Urinary bladder (tissue), 4 donors: ENCODE measurements at places on chromosomes 5 and 9. TPM values are rescaled to one million over a fixed set of nuclear protein-coding genes. Genes with fewer than 3 reads are reported as not detected.

The SOHLH1 gene
- not detected for total RNA-seq

The RORB gene
- total RNA-seq, result 0.74 TPM

- DNase-seq, result no peak
Measured at GRCh38 chr5:169162407-169162806, 138.5 kb downstream of the SLIT3 start.

The ARHGEF39 gene
- total RNA-seq, result 4.7 TPM

The SLC27A4 gene
- 8.1 TPM for total RNA-seq

DNA sequence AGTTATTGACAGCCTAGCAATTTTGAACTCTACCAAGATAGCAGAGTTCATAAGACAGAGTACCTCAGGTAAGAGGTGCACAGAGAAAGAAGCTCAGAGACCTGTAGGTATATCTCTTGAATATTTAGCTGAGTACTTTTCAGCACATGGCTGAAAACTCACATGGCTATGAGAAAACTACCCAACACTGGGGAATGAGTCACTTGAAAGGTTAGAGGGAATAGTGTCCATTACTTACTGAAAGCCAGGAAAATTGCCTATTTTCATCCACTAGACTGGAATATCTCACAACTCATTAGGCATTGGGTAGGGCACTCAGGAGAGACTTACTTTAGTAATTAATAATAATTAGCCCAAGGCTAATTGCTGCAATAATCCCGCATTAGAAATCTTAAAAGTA lies 8.3 kb downstream of the TSLP start:
- DNase-seq, result no peak

The TJP2 gene
- total RNA-seq, result 72.1 TPM

The RACK1 gene
- 2,993 TPM for total RNA-seq

DNA sequence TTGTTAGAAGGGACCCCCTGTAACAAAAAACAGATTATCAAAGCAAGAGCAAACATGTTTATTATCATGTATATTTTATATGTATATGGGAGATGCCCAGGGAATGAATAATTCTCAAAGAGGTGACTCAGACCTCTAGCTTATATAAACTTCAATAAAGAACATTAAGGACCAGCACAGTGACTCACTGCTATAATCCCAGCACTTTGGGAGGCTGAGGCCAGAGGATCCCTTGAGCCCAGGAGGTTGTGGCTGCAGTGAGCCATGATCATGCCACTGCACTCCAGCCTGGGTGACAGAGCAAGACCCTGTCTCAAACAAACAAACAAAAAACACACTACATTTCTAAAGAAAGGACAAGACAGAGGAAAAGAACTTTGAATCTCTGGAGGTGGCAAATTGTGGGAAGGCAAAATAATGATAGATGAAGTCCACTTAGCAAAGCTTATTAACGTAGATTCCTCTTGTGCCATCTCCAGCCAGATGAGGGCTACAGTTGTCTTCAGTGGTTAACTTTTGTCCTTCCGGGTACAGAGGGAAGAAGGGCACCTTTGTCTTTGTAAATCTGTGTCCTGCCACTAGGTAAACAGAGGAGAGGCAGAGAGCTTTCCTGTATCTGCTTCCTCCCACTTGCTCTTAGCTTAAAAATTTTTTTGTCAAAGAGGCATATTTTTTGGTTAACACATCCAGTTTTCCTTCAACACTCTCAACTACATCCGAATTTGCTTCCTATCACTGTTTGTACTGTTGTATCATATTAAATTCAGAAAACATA lies 7.5 kb upstream of the RFK start:
- DNase-seq, result no peak

- no peak for DNase-seq
Measured at GRCh38 chr5:53694520-53695022, 134.1 kb downstream of the NDUFS4 start.

- no peak for DNase-seq
Measured at GRCh38 chr9:72038408-72038807, 22.0 kb downstream of the C9orf57 start.

GRCh38 chr5:34691326-34691725 lies 35.2 kb downstream of the RAI14 start:
- no peak for DNase-seq

The CCDC183 gene
- total RNA-seq, result 1.5 TPM

- no peak for DNase-seq
Measured at GRCh38 chr5:33227746-33228145, 213.0 kb upstream of the TARS1 start.

The FAM78A gene
- 3.1 TPM for total RNA-seq

GRCh38 chr5:119420169-119420568 lies 32.1 kb upstream of the HSD17B4 start:
- no peak for DNase-seq

The C5orf58 gene
- not detected for total RNA-seq

The TXNDC8 gene
- total RNA-seq, result not detected

The SLCO6A1 gene
- not detected for total RNA-seq

The CNTLN gene
- 49.3 TPM for total RNA-seq

The ANKRD20A1 gene
- 1.6 TPM for total RNA-seq

DNA sequence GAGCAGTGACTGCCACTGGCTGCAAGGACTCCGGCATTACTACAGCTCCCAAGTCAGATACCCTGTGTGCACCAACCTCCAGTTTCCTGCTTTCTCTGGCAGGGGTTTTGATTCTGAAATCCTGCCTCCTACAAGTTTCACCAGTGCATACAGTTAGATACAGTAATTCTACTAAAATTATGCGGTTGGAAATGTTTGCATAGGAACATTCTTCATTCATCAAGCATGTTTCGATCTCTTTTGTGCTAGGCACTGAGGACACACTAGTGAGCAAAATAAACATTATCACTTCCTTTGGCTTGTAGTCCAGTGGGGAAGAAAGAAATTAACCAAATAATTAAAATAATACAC lies 152.2 kb downstream of the TMEM167A start:
- no peak for DNase-seq

DNA sequence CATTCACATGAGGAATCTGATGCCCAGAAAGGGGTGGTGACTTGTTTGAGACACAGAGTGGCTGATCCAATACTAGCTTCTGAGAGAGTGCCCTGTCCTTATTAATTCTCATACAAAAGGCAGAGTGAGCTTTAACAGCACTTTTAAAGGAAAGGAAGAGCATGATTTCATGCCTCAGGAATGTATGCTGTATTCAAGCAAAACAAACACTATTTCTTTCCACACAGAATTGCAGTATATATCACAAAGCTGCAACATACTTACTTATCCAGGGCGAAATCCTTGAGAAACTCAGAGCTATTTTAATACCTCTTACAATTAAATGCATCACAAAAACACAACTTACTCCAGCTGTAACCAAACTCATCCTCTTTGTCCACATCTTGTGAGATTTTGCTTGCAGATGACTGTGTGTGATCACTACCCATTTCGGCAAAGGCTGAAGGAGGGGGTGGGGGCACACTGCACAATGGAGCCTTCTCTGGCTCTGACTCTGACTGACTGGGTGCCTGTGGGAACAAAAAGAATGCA lies 139.8 kb downstream of the MPDZ start:
- DNase-seq, result peak; percentile 76

- no peak for DNase-seq
Measured at GRCh38 chr5:33688526-33688925, 203.3 kb downstream of the ADAMTS12 start.

DNA sequence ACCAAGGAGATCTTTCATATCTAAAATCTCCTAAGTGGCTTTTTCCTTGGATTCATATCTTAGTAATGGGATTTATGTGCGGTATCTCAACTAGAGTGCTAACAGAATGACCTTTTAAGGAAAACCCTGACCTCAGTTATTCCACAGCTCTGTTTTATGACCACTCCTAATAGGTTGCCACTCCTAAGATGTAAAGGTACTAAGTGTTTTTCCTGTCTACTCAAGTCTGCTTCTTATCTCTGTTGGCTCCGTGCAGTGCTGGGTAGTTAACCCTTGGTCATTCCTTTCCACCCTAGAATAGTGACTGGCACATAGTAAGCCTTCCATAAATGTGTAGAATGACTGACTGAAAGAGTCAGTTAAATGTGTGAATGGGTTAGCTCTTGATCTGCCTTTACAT lies 161.4 kb downstream of the DOCK2 start:
- no peak for DNase-seq

GRCh38 chr9:109086221-109086620 lies 33.5 kb downstream of the TMEM245 start:
- no peak for DNase-seq

- peak; percentile 39 for DNase-seq
Measured at GRCh38 chr9:132507670-132508469, 74.5 kb upstream of the BARHL1 start.

DNA sequence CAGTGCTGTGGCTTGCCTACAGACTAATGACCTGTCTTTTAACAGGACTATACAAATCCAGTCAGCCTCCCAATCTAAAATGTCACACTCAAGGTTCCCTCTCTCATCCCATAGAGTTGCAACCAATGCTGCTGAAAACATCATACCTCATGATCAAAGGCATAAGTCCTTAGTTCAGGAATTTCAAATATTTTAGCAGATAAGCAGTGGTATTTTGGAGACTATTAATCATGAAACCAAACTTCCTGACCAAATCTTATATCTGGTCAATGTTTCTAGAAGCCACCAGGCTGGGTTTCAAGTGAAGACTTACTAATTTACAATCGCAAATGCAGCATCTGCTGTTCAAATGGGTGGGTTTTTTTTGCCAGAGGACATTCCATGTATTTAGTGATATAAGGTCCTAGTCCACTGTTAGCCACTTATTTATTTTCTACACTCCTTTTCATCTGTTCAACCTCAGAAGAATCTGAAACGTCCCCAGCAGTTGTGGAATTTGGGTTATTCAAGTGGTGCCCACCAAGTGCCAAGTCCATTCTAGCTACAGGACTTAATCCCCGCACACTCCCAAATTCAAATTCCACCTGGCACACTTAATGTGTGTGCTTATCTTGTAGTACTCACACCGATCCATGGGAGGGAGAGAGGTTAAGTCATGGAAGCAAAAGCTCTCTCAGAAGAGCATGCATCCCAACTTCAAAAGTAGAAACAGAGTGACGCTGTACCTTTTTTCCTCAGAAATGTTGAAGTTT lies 5.8 kb downstream of the TAS2R1 start:
- no peak for DNase-seq

The SETD9 gene
- total RNA-seq, result 4.8 TPM

The OR1J2 gene
- total RNA-seq, result not detected

DNA sequence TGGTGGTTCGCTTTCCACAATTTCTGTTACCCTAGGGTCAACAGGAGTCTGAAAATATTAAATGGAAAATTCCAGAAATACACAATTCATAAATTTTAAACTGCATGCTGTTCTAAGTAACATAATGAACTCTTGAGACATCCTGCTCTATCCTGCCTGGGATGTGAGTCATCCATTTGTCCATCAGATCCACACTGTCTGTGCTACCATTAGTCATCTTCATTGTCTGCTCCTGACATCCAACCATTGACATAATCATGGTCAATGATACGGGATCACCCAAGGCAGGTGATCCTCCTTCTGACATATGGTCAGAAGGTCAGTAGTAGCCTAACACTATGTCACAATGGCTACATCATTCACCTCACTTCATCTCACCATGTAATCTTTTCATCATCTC lies 276.7 kb upstream of the KIF2A start:
- no peak for DNase-seq

GRCh38 chr5:125413496-125414274 lies 667.2 kb upstream of the ZNF608 start:
- no peak for DNase-seq

DNA sequence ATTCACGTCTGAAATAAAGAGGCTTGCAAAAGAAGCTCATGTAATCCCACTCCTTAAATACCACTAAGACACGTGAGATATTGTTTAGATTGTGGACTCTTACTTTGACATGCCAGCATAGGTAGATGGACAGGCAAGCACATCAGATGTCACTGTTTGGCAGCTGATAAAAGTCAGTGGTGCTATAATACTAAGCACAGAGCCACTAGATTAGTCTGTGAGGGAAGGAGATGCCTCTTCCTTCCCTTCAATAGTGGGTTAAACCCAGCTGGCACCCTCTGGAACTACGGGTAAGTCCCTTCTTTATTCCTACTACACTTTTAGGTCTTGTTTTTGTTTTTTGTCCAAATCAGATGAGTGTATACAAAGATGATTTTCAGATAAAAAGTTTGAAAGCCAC lies at the start of gene MYOT:
TSS of gene MYOT (plus strand) at position 197 of the 400 bp plus-strand sequence. CDS start 2,792 bp downstream, outside the sequence.
- no peak for DNase-seq

GRCh38 chr5:25649628-25650265 lies 1005.0 kb upstream of the CDH10 start:
- no peak for DNase-seq

GRCh38 chr9:135962696-135963307 lies 1.6 kb upstream of the UBAC1 start:
- no peak for DNase-seq

DNA sequence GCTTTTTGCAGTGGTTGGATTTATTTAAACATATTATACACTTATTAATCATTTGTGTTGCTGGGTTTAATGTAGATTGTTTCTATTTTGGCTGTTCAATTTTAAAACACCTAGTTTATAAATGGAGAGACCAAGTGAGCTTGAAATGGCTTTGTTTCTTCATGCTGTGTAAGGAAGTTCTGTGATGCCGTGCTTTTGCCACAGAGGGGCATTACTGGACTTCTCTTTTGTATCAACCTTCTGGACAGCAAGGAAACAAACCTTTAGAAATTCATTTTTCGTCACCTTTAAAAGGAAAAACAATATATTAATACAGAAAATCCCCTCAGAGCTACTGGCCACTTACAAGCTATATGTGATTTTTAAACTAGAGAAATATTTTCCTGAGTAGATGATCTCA lies 81.9 kb downstream of the DMRTA1 start:
- no peak for DNase-seq

- DNase-seq, result no peak
Measured at GRCh38 chr9:115437418-115437817, 319.5 kb upstream of the TNC start.

The CSF2 gene
- total RNA-seq, result not detected

DNA sequence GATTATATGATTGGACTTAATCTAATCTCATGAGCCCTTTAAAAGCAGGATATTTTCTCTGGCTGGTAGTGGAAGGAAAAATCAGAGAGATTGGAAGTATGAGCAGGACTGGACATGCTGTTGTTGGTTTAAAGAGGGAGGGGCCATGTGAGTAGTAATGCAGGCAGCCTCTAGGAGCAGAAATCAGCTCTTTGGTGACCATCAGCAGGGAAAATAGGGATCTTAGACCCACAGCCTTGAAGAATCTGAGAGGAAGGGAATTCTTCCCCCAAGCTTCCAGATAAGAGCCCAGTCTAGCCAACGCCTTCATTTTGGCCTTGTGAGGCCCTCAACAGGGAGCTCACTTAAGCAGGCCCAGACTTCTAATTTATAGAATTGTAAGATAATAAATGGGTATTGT lies 9.5 kb downstream of the SH3GL2 start:
- DNase-seq, result no peak

The ANKRD31 gene
- 0.69 TPM for total RNA-seq

DNA sequence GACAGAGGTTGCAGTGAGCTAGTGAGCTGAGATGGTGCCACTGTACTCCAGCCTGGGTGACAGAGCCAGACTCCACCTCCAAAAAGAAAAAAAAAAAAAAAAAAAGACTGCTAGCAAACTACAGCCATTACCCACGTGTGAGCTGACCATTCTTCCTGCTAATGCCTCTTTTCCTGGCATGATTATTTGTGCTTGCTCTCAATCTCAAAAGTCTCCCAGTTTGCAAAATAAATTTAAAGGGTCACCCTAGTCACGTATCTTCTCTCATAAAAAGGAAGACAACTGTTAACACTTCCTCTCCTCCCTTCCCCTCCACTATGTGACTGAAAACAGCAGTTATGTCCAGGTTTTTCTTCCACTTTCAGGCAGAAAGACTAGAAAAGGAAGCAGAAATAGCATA lies 37.2 kb downstream of the TRIM36 start:
- no peak for DNase-seq

- no peak for DNase-seq
Measured at GRCh38 chr5:158640593-158640980, 459.1 kb downstream of the EBF1 start.
